Jurkat, Clone E6-1 (cell line): ENCODE measurements at places on chromosomes 4 and X.

- DNase-seq = no peak
Observed at GRCh38 chr4:122167369-122167768, 15.2 kb downstream of the BLTP1 start.

DNA sequence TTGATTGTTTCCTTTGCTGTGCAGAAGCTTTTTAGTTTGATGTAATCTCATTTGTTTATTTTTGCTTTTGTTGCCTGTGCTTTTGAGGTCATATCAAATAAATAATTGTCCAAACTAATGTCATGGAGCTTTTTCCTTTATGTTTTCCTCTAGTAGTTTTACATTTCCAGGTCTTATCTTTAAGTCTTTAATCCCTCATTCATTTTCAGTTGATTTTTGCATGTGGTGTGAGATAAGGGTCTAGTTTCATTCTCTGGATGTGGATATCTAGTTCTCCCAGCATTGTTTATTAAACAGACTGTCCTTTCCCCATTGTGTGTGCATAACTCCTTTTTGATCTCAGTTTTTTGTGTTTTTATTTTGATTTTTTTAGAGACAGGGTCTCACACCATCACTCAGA, 179.1 kb upstream of the STK26 start:
- no peak for DNase-seq

GRCh38 chr4:1419708-1420107, 13.5 kb upstream of the NKX1-1 start:
- no peak for DNase-seq

DNA sequence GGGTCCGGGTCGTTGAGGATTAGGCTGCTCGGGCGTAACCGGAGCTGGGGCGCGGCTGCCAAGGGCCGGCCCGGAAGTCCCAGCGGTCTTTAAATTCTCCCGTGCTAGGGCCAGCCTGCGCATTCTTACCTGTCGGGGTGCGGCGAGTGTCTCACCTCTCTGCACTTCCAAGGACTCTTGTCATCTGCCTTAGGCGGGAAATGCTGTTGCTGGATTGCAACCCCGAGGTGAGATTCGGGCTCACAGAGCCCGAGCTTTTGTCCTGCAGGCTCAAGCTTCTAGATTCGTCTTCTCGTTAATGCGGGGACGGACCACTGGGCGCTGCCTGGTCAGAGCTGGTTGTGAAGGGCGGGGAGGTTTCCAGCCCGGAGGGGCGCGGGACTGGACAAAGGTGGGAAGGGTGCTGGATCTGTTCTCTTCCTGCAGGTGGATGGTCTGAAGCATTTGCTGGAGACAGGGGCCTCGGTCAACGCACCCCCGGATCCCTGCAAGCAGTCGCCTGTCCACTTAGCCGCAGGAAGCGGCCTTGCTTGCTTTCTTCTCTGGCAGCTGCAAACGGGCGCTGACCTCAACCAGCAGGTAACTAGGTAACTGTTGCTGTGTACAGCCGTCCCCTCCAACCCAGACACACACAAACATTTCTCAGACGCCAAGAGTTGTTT, at the start of gene ANKRD37:
Gene ANKRD37 (plus strand): TSS at position 118 of the 662 bp plus-strand sequence. CDS start 83 bp downstream, at position 201.
- DNase-seq = no peak
